Progenitor cell of endocrine pancreas (in vitro differentiated cells): ENCODE measurements at places on chromosomes 2 and 18. TPM values are rescaled to one million over a fixed set of nuclear protein-coding genes. Genes with fewer than 3 reads are reported as not detected.
A peak's percentile ranks its signal among the peaks of the same experiment; 100 is the strongest.

DNA sequence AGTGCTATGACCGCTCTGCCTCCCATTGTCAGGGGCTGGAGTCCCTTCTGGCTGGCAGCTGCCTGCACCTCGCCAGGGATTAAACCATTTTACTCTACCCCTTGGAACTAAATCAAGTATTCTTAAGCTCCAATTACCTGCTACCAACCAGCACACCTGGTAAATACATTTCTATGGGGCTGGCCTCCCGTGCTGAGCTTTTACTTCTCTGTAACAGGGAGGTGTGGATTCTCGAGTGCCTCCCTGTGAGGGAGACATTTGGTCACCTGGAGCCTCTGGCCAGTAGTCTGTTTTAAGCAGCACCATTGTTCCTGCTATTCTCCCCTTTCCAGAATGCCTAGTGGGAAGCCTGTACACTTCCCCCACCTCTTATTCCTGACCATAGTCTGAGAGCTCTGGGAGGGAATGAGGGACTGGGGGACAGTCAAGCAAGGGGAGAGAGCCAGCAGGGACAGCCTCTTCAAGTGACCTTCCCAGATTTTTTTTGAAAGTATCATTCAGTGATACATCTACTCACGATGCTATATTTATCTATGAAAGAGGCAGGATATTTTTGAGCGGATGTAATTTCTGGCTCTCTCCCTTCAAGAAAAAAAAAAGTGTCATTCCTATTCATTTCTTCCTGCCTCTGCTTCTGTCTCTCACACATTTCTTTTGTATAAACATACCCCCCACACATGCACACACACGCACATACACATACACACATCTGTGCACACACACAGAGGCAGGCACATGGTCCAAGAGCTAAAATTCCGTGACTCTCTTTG, 112.8 kb downstream of the CAPN13 start:
- DNase-seq, result no peak

- DNase-seq, result no peak
These were observed 152.2 kb downstream of the KCNH7 start for GRCh38 chr2:162686336-162686735.

DNA sequence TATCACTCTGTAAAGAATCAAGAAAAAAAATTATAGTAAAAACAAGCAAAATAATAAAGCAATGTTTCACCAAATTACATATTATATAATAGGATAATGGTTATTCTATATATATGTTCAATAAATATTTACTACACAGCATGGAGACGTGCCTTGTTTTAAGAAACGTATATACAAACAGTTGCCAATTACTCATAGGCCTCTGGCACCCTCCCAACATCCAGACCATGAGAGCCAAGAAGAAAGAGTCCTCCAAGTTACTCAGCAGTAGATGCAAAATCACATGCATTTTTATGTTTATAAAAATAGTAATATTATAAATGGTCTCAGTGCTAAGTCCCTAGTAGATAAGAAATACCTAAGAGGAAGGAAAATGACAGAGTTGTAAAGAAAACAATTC, 64.8 kb downstream of the REV1 start:
- no peak for DNase-seq

DNA sequence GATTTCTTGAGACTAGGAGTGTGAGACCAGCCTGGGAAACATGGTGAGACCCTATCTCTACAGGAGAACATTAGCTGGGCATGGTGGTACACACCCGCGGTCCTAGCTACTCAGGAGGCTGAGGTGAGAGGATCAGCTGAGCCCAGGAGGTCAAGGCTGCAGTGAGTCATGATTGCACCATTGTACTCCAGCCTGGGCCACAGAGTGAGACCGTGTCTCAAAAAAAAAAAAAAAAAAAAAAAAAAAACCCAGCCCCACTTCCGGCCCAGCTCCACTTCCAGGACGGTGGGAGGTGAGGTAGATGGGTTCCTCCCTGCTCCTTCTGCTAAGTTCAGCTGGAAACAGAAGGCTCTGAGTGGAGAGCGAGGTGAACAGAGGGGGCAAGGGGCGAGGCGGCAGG, 41.4 kb upstream of the NFATC1 start:
- no peak for DNase-seq

DNA sequence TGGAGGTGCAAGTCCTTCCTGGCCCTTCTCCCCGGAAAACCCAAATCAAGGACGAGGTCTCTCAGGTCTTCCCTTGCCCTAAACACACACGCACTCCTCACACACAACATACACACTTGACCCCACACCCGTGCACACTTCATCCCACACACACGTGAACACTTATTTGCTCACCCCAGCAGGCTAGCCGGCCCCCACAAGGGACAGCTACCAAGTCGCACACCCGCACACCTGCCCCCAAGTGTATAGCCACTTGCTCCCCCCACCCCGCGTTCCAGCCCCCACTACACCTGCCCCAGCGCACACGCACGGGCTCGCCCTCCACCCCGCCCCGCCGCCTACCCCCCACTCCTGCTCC, 359 bp downstream of the TGFBRAP1 start:
- no peak for DNase-seq

DNA sequence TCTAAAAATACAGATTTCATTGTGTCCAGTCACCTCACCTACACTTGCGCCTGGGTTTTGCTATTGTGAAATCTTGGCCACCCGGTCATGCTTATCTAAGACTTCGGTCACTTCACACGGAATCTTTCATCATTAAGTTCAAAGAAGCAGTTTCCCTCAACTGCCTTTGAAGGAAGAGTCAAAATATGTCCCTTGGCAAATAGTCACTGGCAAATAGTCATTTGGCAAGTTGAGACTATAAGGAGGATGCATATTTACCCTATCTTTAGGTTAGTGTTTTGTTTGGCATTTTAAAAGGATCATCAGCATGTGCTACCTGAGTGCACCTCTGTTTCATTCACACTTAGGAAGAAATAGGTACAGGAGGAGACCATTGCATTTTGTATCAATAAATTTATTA, 95.9 kb downstream of the FEZ2 start:
- DNase-seq, result no peak

DNA sequence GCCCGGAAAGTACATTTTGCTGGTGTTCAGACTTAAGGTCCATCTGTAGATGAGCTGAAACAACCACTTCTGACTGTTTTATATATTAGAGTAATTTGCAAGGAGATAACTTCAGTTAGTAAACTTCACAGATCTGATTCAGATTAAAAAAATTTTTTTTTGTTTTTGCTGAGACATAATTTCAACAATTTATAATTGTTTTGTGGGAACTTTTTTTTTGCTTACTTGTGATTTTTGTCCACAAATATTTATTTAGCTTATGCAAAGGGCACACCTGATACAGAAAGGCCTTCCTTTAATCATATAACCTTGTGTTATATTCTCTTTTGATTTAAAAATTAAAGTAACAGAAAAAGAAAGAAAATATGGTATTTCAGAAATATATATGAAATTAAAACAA, 9.6 kb upstream of the SCN9A start:
- no peak for DNase-seq

DNA sequence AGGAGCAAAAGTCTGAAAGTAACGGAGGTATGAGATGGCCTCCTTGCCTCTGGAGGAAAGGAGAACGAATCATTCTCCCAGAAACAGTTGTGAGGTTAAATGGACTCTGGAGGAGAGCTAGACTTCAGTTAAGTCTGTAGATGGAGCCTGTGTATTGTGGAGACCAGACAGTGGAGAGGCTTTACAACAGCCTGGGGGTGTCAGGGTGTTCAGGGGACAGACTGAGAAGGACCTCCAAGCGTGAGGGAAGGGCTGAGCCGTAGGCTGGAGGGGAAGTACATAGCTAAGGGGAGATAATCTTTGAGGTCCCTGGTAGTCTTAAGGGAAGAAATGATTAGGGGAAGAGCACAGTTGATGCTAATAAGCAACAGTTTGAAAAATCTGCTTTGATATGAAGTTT, 76.6 kb downstream of the GALNT1 start:
- DNase-seq, result no peak

- DNase-seq, result no peak
These were observed 123.4 kb downstream of the MTCL1 start for GRCh38 chr18:8828798-8829197.

DNA sequence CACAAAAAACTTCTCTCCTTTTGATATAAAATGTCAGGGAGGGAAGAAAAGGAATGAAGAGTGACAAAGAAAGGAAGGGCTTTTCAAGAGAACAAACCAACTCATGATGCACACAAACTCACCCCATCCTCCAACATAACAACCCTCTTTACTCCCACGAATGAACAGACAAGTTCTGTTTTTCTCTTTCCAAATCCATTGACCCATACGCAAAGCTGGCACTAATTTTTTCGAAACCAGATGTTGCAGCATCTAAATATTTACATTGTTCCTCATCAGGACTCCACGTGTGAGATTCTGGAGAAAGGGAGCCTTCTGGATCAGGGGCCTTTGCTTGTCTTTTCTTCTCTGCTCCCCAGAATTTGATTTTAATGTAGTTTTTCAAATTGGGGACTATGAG, 143.3 kb upstream of the BCL2L11 start:
- DNase-seq, result no peak

DNA sequence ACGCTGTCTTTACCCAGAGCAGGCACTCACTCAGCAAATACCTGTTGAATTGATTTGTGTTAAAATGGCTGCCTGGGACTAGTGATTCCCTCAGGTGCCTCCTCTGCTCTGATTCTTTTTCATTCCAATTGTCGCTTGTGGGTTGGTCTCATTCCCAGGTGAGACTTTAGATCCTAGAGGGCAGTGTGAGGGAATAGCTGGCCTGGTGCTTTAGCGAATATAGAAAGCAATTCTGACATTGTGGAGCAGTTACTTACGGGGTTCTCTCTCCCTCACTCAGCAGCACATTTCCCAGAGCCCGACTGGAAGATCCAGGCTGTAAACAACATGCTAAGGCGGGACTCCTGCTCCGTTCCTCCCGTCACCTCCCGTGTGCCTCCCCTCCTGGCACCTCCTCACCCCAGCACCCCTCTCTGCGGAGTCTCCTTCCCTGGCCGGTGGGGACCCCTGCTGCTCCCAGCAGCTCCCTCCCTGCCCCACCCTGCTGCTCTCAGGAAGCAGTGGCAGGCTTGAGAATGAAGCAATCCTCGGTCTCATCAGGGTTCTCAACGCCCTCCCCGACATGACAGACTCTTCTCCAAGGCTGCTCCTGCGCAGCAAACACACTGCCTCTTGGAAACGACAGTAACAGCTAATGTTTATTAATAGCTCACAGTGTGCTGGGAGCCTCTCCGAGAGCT, 26.9 kb downstream of the CELF4 start:
- DNase-seq, result no peak

DNA sequence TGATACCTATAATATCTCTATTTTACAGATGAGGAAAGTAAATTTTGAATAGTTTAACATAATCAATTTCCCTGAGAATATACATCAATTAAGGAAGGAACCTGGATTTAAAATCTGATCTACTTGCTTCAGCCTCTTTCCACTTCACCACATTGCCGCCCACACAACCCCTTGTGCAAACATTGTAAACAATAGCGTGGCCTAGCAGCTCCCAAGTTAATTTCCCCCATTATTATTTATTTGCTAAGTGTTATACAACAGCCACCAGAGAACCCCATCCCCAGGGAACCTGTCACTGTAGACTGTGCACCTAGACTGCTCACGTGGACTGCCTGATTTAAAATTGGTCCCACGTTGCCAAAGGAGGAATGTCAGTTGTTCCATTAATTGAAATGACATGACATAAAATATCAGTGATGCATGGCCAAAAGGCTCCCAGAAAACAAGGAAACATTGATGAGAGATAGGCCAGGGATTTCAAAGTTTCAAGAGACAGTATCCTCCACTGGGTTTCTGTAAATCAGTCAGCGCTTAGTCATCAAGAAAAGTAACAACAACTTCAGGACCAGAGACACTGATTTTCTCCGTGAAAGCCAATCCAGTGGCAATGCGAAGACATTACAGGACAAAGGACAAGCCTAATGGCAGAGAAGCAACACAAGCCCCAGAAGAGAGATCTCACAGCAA, 41.3 kb downstream of the SCG2 start:
- DNase-seq, result no peak

DNA sequence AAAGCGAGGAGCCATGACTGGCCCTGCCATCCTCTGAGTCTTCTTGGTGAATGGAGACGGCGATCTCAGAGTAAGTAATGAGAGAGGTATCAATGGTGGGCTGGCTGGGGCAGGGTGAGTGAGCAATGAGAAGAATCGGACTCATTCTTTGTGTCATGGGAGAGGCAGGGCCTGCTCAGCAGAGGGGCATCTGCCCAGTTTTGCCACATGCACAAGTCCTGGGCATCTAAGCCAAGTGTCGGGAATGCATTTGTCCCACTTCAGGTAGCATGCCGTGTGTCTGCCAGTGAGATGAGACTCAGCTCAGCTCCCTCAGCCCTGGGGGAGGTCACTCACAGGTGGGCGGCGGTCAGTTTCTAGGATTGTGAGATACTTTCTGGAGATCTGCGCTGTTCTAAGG, 791.0 kb upstream of the RAB6C start:
- DNase-seq, result no peak

GRCh38 chr2:187580462-187581124, 26.4 kb upstream of the TFPI start:
- DNase-seq, result no peak

GRCh38 chr2:88600038-88600465, 27.2 kb downstream of the EIF2AK3 start:
- DNase-seq, result peak; percentile 10

The NTSR2 gene
- total RNA-seq, result not detected in 2 replicates

The ZSWIM2 gene
- total RNA-seq, result not detected in 2 replicates

The MRPL30 gene
- total RNA-seq, result 32.6 and 37.3 TPM in 2 replicates

The FHOD3 gene
- 1.6 and 2.6 TPM in 2 replicates for total RNA-seq

The COA5 gene
- total RNA-seq, result 45.2 TPM in 2 replicates

The NBEAL1 gene
- 30.5 and 30.9 TPM in 2 replicates for total RNA-seq
